ENCODE measurements at places on chromosomes 1 and 21.
A peak's percentile ranks its signal among the peaks of the same experiment; 100 is the strongest.

DNA sequence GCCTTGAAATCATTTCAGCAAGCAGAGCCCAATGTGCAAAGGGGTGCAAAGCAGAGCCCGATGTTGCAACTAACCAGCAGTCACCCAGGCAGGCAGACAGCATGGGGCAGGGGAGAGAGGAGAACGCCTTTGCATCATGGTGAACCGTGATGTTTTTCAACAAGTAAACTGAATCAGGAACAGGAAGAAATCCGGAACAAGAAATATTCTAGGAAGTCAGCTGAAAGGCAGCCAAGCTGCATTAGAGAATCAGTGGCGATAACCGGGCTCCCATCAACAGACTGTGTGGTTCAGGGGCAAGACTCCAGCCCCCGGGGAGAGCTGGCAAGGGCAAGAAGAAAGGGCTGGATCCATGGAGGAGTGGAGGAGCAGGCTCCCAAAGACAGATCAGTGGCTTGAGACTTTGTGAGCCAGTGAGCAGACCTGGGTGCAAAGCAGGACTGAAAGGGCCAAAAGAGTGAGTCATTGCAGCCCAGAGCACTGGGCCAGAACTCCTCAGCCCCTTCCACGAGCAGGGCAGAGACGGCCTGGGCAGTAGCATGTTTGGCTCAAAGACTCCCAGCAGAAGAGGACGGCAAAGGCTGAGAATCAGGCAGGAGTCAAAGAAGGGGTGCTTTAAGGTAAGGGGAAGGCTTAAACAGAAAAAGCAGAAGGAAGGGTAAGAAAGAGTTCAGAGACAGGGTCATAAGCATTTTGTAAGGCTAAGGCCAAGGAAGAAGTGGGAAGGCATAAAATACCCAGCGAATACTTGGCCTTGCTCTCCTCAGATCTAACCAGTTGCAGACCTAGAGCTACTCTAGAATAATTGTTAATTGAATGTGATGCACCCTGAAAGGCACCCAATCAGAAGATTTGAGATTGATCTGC lies 155.0 kb downstream of the SETD4 start:
- no peak for DNase-seq

DNA sequence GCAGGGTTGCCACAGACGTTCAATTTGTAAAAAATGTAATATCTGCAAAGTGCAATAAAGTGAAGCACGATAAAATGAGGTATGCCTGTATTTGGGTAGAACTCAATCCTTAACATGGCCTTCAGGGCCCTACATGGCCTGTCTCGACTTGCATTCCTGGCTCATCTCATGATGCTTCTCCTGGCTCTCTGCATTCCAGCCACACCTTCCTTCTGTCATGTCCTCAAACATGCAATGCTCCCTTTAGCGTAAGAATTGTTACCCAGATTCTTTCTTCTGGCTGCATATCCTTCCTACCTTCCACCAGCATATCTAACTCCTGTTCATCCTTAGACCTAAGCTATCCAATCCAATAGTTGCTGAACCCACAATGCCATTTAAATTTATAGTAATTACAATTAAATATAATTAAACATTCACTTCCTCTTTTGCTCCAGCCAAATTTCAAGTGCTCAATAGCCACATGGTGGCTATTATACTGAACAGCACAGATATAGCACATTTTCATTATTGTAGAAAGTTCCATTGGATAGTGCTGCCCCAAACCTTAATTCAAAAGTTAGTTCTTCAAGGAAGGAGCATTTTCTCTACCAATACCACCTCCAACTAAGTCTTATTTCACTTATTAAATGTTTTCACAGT lies 32.6 kb downstream of the FGGY start:
- no peak for DNase-seq

DNA sequence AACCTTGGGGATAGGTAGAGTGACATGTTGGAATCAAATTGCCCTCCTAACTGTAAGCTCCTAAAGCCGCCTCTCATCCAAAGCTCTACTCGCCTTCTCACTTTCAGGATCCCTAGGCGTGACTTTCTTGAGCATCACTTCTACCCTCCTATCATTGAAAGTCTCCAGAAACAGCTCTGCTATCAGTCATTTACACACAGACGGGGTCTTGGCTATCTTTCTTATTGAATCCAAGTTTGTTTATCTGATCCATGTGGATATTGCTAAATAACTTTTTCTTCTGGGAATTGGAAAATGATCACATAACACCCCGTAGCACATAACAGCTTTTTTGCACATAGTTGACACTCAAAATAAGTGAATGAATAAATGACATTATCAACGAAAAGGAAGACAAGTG lies 216.4 kb upstream of the KIAA0040 start:
- DNase-seq = no peak

GRCh38 chr1:18707696-18708257 lies 77.1 kb downstream of the PAX7 start:
- no peak for DNase-seq

DNA sequence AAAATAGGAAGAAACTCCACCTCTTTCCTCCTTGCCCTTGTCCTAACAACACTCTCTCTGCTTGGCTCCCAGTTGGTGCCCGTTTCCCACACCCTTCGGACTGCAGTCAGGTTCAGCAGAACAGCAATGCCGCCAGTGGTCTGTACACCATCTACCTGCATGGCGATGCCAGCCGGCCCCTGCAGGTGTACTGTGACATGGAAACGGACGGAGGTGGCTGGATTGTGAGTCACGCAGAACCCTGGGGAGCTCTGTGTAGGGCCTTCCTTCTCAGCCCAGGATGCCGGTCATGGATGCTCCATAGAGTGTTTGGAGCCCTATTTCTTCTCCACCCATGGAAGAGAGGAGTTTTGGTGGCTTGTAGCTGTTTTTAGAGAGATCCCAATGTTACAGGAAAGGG lies 60.9 kb downstream of the TNN start:
- DNase-seq = no peak

DNA sequence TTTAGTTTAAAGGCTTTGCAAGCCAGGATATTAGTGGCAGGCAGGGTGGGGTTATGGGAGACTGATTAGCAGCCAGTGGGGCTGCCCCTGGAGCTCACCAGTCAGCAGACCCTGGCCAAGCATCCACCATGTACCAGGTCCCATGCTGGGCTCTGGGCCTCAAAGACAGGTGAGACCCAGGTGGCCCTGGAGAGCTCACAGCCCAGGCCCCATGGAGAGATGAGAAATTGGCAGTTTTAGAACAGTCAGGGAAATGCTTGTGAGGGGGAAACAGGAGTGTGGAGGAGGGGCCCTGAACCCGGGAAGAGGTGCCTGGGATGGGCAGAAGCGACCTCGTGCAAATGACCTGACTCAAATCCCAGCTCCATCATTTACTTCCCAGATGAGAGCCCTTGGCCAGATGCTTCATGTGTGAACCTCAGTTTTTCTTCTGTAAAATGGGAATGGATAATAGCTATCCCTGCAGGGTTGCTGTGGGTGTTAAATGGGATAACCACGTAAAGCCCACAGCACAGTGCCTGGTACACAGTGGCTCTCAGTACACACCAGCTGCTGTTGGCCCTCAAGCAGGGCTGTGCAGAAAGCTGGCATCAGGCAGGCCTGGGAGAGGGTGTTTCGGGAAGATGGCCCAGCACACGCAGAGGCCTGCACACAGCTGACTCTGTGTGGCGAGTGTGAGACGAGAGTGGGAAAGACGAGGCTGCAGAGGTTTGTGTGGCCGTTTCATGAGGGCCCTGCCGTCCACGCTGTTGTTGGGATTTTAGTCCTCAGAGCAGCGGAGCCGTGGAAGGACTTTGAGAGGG lies 518.5 kb downstream of the PTPRU start:
- no peak for DNase-seq

DNA sequence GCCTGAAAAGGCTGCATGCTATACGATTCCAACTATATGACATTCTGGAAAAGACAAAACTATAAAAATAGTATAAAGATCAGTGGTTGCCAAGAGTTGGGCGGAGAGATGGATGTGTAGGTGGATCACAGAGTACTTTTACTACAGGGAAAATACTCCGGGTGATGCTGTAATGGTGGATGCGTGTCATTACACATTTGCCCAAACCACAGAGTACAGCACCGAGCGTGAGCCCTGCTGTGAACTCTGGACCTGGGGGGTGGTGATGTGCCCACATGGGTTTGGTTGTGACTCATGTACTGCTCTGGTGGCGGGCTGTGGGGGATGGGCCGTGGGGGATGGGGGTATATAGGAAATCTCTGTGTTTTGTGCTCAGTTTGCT lies 162.7 kb upstream of the COL6A1 start:
- DNase-seq = peak; percentile 26

DNA sequence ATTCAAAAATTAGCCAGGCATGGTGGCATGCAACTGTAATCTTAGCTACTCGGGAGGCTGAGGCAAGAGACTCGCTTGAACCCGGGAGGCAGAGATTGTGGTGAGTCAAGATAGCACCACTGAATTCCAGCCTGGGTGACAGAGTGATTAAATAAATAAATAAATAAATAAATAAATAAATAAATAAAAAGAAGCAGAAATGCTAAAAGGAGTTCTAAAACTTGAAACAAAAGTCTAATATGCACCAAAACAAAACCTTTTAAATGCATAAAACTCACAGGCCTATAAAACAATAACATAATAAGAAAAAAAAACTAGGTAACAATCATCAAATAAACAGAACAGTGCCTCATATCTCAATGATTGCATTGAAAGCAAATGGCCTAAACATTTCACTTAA lies 1458.9 kb downstream of the AMY1C start:
- DNase-seq = no peak

DNA sequence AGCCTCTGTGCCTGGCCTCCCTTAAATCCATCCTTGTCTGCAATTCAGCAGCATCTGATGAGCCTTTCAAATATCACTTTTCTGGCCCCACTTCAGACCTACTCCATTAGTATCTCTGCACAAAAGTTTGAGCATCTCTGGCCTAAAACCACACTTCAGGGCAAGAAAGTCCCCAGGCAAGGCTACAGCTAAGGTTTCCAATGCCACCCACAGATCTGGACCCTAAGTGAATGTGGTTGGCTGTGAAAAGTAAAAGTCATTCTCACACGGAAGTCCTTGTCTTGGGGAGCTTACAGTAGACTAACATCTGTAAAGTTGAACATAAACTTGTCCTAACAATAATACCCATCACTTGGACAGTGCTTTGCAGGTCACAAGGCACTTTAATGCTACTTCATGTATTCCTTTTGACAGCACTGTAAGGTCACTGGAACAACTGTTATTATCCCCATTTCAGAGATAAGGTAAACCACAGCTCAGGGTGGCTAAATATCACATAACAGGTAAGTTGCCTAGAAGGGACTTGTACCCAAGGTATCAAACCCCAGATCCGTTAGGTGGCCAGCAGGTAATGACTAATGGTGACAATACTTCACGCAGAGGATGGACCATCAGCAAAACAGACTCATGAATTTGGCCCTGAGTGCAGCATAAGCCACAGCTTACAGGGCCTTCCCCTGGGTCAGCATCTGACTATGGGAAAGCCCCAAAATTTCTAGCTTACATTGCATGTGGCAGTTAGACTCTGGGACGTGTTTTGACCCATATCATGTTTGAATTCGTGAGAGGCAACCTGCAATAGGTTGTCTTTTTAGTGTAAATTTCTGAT lies 356.0 kb downstream of the HHAT start:
- no peak for DNase-seq

GRCh38 chr1:40421431-40422384 lies 28.6 kb upstream of the ZFP69B start:
- no peak for DNase-seq

DNA sequence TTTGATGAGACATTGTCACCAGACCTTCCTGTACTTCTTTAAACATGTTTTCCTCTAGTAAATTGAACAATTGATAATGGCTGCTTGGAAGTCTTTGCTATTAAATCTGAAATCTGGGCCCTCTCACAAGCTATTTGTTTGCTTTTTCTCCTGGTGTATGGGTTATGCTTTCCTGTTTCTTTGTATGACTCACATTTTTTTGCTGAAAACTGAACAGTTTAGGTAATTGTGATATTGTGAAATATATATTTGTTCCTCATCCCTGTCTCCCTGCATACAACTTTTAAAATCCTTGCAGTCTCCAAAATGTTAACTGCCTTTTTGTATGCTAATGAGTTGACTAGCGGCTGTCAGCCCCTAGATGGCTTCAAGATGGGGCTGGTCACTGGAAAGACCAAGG lies 61.6 kb downstream of the MAP3K21 start:
- no peak for DNase-seq

- DNase-seq = no peak
Measured at GRCh38 chr21:34669149-34669879, 520 bp downstream of the CLIC6 start.

DNA sequence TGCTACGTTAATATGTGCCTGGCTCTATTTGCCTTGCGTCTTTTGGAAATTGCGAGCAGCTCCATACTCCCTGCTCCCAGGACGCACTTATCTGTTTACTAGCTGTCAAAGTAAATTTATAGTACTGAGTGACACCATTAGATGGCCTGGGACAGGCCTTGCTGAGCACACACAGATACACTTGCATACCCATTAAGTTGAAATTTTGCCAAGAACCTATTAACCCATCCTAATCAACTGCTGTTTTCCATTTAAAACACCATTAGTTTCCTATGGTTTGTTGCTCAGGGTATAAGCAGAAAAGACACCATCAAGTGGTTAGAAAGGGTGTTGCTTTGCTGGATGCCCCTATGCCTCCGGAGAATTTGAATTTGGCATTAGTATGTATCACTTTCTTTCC lies 187.3 kb downstream of the SLC44A5 start:
- no peak for DNase-seq

DNA sequence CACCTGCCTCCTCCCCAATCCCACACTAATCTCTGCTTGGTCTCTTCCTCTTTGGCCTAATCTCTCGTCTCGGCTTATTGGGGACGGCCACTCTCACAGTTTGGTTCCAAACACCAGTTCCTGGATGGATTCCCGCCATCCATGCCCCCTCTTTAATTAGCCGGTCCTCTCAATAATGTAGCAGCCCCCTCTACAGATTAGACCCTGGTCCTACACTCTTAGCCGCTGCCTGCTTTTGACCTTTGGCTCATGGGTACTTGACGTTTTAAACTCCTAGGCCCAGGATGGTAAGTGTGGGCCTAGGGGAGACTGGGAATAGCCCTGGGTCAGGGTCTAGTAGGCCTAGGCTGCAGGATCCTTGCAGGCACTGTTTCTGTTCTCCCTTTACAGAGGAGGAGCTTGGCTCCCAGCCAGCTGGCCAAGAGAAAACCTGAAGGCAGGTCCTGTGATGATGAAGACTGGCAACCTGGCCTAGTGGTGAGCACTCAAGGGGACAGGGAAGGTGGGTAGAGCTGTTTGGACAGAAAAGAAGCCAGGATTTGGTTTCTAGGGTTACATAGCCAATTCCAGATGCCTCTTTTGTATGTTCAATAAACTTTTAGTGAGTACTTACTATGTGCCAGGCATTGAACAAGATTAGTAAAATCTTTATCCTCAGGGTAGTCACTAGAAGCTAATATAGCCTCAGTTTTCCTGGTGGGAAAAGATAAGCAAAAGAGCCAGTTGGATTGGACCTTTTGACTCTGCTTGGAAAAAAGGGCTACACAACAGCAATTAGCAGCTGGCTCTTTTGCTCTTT lies 758 bp downstream of the RAD54L start:
- DNase-seq = no peak

DNA sequence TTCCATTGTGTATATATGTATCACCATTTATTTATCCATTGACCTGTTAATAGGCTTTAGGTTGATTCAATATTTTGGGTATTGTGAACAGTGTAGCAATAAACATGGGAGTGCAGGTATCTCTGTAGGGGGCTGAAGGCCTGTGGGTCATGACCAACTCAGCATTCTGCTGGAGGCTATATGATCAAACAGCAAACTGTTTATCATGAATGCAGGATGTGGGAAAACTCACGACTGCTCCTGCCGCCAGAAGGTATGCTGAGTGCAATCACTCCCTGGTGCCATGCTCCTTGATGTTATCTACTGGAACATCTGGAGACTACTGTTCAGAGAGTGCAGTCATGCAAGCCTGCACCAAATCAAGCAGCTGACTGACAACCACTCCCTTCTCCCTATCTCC lies 275.2 kb downstream of the COL11A1 start:
- no peak for DNase-seq

- DNase-seq = no peak
Measured at GRCh38 chr21:26332867-26333266, 162.3 kb upstream of the APP start.
